ENCODE measurements at places on chromosomes 2 and 18.

GRCh38 chr2:159614534-159615366 is 1.6 kb downstream of the BAZ2B start:
- DNase-seq, result peak; percentile 20

DNA sequence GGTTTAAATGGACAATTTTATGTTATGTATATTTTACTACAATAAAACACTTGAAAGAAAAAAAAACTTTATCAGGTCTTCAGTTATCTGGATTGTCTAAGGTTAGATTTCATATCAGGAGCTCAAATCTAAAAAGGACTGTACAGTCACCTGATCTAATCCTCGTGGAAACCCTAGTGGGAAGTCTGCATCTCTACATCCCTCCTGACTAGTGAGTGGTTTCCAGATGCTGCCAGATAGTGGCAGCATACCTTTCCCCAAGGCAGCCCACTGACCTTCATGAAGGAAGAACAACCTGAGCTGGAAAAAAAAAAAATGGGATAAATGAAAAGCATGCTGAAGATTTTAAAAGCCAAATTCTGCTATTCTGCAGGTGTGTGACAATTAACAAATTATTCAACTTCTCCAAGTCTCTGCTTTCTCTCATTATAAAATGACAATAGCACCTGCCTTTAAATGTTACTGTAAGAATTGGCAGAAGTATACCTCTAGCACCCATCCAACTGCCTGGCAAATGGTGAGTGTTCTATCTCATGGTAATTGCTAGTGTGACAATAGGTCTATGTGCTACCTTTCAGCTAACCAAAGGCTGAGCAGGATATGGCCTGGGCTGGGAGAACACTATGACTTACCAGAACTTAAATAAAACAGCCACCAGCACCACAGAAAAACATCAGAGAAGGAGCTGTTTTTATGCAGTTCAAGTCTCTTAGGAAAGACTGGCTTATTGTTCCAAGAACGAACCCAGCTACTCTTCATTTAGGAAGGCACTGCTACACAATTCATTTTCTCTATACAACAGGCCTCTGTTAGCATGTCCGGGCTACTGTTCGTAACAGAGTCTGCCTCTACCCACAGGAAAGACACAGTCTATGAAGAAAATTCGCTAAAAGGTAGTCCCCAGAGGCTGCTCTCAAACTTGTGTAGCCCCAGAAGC is 8.6 kb downstream of the CLASP1 start:
- DNase-seq, result no peak

- DNase-seq, result no peak
These were observed 153.6 kb upstream of the COL3A1 start for GRCh38 chr2:188820576-188820975.

- no peak for DNase-seq
These were observed 100.3 kb downstream of the CTIF start for GRCh38 chr18:48638896-48639771.

DNA sequence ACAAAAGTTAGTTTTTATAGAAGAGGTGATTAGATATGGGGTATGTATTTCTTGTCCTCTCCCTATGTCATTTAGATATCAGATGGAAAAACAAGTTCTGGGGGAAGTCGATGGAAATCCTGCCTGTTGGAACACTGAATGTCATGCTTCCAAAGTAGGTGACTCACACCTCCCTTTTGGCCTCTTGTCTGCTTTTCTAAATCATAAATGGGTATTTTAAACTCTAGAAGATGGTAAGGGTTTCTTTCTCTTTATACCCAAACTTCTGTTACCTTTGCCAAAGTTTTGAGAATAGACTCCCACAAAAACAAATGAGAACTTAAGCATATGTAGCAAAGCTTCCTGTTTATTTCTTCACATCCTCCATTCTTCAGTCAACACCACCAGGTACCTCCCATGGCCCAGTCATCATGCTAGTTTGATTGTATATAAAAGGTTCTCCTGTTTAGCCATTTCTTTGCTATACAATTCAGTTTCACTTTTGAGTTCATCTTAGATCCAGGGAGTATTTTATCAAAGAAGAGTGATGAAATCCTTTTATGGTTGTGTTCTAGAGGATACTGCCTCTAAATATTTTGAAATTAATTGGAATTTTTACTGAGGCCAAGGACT is 63.9 kb downstream of the PRKRA start:
- no peak for DNase-seq

- DNase-seq, result no peak
These were observed 374.4 kb downstream of the PTPRM start for GRCh38 chr18:7941533-7941932.

DNA sequence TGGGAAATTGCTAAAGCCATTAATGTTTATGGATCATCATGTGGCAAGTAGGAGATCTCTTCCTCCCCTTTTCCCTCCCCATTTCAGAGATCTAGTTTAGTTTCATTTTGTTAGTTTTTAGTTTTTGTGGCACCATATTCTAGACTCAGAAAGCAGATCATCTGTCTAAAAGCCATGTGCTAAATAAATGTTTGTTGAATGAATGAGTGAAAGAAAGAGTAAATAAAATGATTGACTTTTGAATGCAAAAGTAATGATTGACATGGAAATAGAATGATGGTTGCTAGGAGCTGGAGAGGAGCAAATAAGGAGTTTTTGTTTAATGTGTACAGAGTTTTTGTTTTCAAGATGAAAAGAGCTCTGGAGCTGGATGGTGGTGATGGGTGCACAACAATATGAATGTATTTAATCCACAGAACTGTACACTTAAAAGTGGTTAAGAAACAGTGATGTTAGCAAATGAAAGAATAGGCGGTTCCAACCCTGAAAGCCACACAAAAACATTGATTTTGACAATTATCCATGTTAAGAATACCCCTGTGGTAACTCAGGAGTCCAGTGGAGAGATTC is 23.6 kb downstream of the TMEM178A start:
- no peak for DNase-seq

GRCh38 chr18:48031641-48032040 is 101.2 kb upstream of the SMAD2 start:
- DNase-seq, result no peak

GRCh38 chr2:46460241-46460921 is 19.0 kb upstream of the TMEM247 start:
- no peak for DNase-seq

GRCh38 chr2:19989667-19990415 is at the start of gene WDR35:
Gene WDR35 (minus strand): TSS chr2:19990105. CDS start chr2:19990015, 90 bp downstream.
- DNase-seq, result peak; percentile 64

DNA sequence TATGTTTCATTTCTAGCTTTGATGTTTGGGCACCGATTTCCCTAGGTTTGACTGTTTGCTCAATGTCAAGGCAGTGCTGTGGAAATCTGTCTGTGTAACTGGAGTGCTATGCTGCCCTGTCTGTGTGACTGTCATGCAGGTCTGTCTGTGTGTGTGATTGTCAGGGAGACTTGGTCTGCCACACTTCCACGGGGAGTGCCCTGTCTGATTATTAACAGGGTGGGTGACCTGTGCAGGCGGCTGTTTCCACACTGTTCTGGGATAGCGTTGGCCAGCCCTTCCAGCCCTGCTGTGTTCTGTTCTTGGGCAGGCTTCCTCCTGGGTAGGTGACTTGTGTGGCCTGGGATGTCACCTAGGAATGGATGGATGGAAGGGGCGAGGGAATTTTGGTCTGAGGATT is 85.3 kb downstream of the FHOD3 start:
- DNase-seq, result no peak

GRCh38 chr2:12931186-12931844 is 214.6 kb downstream of the TRIB2 start:
- no peak for DNase-seq
